ENCODE measurements at places on chromosomes 3 and 15.

DNA sequence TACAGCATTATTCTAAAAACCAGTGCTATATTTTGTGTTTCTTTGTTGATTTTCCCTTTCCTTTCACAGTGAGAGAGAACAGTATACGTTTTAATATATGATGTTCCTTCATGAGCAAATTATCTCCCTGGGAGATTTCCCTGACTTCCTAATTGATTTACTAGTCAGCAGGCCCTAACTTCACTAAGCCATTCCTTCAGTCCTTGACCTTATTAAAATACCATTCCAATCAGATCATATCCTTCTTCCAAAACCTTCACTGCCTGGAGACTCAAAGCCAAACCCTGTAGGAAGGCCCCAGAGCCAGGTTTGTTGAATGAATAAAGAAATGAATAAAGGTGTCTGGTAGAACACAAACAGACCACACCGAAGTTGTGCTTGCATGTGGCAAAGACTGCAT is 43.8 kb upstream of the ARHGEF3 start:
- no peak for DNase-seq

- no peak for DNase-seq
These were observed 53.6 kb downstream of the RHCG start for GRCh38 chr15:89442671-89443307.

GRCh38 chr3:188979669-188980310 is 192.0 kb upstream of the TPRG1 start:
- DNase-seq = no peak

GRCh38 chr15:63041974-63042876 is at the start of gene TPM1:
Gene TPM1 (plus strand): TSS chr15:63042747. CDS start chr15:63042830, 83 bp downstream.
- peak; percentile 87 for DNase-seq

DNA sequence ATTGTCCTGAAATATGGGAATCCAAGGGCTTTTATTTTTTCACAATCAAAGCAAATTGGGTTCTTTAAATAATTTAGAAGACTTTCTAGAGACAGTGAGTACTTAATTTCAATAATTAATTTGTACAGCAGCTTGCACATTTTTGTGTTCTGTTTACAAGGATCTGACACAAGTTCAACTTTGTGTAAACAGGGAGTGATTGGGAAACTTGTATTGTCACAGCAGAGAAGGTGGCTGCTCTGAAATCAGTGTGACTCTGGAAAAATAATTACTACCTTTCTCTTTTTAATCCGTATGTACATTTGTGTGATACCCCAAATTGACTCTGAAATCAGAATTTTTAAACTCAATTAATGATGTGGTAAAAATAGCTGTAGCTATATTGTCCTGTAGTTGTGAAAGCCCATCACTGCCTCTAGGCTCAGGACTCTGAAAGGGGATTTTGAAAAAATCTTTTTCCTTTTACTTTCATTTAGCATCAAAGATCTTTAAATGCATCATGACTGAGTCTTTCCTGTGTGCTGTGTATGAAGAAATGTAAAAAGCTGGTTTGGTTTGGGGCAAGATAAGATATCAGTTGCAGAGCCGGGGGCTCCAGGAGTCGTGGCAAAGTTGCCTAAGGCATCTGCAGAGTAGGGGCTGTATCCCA is 45.1 kb downstream of the MFSD1 start:
- DNase-seq = no peak

DNA sequence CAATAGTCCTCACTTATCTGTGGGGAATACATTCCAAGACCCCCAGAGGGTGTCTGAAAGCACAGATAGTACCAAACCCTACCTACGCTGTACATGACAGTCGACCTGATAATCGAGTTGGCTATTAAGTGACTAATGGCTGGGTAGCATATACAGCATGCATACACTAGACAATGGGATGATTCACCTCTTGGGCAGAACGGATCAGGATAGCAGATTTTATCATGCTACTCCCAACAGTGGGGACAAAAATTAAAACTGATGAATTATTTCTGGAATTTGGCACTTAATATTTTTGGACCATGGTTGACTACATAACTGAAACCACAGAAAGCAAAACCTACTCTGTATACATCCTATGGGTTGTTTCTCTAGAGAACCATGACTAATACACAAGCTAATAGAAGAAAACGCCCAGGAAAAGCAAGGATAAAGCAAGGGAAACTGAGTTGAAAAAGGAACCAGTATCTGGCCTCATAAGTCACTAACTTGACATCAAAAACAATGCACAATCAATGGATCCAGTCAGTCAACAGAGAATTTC is 15.5 kb downstream of the ATG3 start:
- DNase-seq = no peak

DNA sequence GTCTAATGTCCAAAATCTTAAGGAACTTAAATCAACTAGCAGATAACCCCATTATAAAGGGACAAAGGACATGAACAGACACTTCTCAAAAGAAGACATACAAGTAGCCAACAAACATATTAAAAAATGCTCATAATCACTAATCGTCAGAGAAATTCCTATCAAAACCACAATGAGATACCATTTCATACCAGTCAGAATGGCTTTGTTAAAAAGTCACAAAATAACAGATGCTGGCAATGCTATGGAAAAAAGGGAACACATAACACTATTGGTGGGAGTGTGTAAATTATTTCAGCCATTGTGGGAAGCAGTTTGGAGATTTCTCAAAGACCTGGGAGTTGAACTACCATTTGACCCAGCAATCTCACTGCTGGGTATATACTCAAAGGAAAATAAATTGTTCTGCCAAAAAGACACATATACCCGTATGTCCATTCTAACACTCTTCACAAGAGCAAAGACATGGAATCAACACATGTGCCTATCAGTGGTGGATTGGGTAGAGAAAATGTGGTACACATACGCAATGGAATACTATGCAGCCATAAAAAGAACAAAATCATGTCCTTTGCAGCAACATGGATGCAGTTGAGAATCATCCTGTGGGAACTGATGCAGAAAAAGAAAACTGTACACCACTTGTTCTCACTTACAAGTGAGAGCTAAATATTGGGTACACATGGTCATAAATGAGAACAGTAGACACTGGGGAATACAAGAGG is 78.5 kb downstream of the TCF12 start:
- DNase-seq = no peak

DNA sequence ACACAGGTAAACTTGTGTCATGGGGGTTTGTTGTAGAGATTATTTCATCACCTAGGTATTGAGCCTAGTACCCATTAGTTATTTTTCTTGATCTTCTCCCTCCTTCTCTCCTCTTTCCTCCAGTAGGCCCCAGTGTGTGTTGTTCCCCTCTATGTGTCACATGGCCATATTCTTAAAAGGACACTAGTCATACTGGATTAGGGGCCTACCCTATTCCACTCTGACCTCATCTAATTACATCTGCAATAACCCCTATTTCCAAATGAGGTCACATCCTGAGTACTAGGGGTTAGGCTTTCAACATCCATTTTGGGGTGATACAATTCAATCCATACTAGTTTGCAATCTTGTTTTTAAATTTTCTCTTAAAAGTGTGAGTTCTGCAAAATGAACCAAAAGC is 142.8 kb downstream of the IMPG2 start:
- no peak for DNase-seq

Measured in AG04449 (cell line).